Stimulated activated CD8-positive, alpha-beta memory T cell treated with anti-CD3 and anti-CD28 coated beads, Interleukin-15, amount 100 ng/mL, for 4 hours (primary cell): ENCODE measurements at places on chromosomes 4 and X.

GRCh38 chrX:9606971-9607370, 142.1 kb downstream of the TBL1X start:
- DNase-seq, result no peak

DNA sequence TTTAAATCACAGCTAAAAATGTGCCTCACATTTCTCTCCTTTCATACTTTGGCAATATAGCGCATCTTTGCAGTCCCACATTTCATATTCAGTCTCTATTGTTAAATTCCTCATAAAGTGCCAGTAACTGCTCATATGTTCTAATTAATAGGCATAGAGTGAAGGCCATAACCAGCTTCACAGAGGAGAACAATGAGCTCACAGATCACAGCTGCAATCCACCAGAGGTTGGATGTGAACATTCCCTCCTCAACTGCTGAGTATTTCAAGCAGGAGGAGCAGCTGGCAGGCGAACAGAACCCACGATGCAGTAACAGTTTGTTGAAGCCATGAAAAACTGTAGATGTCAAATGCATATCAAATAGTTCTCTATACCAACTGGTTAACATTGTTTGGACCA, 2088.7 kb upstream of the AGA start:
- DNase-seq, result no peak

DNA sequence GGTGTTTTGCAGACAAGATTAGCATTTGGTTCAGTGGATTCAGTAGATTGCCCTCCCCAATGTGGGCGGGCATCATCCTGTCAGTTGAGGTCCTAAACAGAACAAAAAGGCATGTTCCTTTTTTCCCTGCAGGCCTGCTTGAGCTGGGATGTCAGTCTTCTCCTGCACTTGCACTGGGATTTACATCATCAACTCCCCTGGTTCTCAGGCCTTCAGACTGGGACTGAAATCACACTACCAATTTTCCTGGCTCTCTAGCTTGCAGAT, 278.9 kb upstream of the FTHL17 start:
- DNase-seq, result no peak

- no peak for DNase-seq
Measured at GRCh38 chr4:176568238-176568637, 224.5 kb downstream of the VEGFC start.

DNA sequence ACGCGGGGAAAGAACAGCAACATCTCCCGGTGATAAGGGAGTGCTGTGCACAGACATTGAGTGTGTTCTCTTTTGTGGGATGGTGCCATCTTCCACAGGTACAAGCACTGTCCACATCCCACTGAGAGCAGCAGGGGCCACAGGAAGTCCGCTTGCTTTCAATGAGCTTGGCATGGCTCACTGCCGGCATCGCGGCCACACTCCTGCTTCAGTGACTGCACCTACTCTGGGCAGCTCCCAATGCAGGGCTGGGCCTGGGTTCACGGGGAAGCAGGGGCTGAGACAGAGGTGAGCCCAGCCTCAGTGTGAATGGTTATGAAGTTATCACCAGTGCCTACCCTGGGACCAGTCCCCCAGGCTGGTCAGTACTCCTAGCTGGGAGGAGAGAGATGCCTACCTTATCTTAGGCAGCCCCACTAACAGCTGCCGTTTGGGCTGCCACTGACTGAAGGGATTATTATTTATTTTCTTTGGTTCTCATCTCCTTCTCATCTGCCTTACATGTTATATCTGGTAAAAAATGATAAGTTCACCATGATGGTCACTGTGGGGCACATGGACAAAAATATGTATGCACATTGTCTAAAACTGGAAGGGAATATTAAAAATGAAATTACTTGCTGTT, 99.2 kb downstream of the MGST2 start:
- DNase-seq, result no peak

DNA sequence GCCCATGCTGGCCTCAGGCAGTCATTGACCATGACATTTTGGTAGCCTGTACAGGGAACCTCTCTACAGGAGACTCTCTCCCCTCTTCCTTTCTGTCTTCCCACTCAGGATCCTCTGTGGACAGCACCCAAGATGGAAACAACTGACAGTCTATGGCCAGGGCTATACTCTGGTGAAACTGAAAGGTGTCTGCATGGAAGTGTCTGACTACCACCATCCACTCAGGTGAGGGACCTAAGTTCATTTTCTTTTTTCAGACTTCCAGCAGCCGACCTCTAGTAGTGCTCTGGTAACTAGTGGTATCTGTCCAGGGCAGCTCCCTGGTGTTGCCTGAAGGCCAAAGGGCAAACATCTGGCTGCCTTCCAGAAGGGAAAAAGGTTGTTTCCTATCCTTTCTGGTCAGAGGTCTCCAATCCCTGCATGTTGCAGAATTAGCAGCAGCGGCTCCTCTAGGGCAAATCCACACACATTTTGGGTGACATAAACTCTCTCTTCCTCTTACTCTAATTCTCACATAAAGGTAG, 804.5 kb downstream of the C4orf33 start:
- no peak for DNase-seq

DNA sequence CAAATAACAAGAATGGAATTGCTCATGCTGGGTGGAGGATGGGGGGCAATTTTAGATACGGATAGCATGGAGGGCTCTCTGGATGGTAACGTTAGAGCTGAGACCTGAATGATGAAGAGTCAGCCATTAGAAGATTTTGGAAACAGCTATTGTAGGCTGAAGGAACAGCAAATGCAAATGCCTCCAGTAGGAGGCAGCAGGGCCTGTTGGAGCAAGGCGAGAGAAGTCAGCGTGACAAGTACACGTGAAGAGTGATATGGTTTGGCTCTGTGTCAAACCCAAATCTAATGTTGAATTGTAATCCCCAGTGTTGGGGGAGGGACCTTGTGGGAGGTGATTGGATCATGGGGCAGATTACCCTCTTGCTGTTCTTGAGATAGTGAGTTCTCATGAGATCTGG, 59.3 kb upstream of the SOD3 start:
- DNase-seq, result no peak

DNA sequence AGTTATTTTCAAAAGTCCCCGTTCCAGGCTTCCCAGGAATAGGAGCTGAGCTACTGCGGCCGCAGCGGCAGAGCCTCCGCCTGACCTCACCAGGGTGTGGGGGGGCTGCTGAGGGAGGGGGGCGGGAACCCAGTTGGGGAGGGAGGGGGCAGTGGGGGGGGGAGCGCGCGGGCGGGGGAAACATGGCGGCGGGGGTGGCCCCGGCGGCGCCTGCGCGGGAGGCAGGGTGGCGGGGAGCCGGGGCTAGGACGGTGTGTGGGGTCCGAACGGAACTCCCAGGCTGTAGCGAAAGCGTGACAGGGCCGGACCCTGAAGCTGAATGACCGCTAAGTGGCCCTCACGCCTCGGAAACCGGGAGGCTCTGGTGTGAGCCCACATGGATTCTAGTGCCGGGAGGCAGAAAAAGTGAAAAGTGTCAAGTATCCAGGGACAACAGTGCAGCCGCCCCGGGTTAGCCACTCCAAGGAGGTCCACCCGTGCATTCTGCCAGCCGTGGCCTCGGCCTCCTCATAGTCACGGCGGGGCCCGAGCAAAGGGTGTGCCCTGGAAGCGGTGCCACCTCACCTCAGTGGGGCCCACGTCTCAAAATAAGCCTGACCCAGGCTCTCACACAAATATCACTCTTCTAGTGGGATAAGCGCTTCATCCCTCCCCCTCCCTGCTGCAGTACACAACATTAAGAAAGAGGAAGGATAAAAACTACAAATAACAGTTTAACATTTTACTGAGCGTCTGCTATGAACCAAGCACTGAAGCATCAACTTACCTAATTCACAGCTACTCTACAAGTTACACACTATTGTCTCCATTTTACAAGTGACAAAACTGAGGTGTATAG, at the start of gene KLHL13:
Gene KLHL13, minus strand, starts transcription at position 98 of the 838 bp plus-strand sequence. CDS start 88,337 bp downstream, outside the sequence.
- DNase-seq, result no peak

DNA sequence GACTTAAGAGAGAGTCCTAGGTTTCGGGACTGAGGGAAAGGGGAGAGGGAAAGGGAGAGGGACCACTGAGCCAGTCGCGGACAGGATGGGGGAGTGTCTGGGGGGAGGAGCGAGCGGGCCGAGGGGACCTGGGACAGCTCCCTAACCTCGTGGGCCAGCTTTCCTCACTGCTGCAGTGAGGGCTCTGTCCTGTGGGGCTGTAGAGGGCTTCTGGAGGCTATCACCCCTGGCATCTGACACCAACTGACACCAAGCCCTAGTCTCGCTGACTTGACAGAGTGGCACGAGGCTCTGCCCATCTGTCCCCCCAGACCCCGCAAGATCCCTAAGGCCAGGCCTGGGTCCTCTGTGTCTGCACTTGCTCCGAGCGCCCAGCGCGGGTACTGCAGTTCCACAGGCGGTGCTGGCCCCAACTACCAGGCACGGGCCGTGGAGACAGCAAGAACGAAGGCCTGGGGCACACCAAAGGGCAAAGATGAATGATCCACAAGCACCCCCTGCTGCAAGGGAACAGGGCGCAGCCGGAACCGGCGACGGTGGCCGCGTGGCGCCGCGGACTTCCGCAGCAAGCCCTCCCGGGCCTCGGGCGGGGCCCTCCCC, 465 bp downstream of the HAUS7 start:
- DNase-seq, result no peak

GRCh38 chr4:85675076-85676049, 200.4 kb downstream of the ARHGAP24 start:
- no peak for DNase-seq

DNA sequence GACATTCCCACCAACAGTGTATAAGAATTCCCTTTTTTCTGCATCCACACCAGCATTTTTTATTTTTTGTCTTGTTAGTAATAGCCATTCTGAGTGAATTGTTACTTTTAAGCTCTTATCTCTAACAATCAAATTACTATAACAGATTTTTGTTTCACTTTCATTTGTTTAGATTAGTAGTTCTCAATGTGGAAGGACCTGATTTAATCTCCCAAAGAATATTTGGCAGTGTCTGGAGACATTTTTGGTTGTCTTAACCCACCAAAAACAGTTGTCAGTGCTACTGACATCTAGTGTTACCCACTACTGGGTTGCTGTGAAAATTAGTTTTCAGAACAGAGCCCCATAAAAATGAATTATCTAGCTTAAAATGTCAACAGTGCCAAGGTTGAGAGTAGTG, 37.9 kb downstream of the RUFY3 start:
- DNase-seq, result no peak

GRCh38 chr4:145406970-145407369, 74.7 kb upstream of the SMAD1 start:
- no peak for DNase-seq

- DNase-seq, result no peak
Measured at GRCh38 chr4:64713256-64713840, 304.1 kb upstream of the TECRL start.

DNA sequence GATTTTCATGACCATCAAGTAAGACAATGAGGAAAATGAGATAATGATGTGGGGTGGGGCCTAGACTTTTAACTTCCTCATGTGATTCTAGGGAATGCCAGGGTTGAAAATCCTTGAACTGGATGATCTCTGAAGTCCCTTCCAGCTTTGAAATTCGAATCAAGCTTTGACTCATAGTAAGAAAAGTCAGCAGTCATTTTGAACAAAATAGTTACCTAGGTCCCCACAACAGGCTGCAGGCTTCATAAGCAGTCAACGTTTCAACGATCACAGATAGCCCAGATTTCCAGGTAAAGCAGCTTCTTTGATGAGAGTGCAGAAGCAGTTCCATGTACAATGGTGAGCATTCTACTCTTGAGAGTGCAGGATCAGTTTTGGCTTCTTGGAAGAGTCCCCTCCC, 93.7 kb downstream of the GRIA3 start:
- no peak for DNase-seq

GRCh38 chrX:154441984-154442707, 1.8 kb upstream of the FAM50A start:
- no peak for DNase-seq

GRCh38 chr4:176988226-176988625, 195.5 kb upstream of the VEGFC start:
- DNase-seq, result no peak

- DNase-seq, result no peak
Measured at GRCh38 chrX:150513544-150513943, 54.9 kb upstream of the MTM1 start.

DNA sequence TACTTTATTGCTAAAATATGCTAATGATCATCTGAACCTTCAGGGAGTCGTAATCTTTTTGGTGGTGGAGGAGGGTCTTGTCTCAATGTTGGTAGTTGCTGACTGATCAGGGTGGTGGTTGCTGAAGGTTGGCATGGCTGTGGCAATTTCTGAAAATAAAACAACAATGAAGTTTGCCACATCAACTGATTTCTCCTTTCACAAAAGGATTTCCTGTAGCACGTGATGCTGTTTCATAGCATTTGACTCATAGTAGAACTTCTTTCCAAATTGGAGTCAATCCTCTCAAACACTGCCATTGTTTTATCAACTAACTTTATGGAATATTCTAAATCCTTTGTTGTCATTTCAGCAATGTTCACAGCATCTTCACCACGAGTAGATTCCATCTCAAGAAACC, 19.3 kb downstream of the DDIT4L start:
- DNase-seq, result no peak

- peak; percentile 27 for DNase-seq
Measured at GRCh38 chrX:148310426-148311165, 189.8 kb upstream of the AFF2 start.
